Bronchial epithelial cell (primary cell): ENCODE measurements at places on chromosomes 5 and 9. TPM values are rescaled to one million over a fixed set of nuclear protein-coding genes. Genes with fewer than 3 reads are reported as not detected.

The OR1L4 gene
- total RNA-seq = not detected in 2 replicates

The CDC37L1 gene
- 14.0 and 22.1 TPM in 2 replicates for total RNA-seq

The OLFML2A gene
- total RNA-seq = 4.5 and 6.3 TPM in 2 replicates

The DUSP1 gene
- total RNA-seq = 114 and 194 TPM in 2 replicates

The ETF1 gene
- total RNA-seq = 173 and 183 TPM in 2 replicates

The MLANA gene
- not detected in 2 replicates for total RNA-seq

The SLCO6A1 gene
- under 0.01 TPM in 1 of 2 replicates, not detected in the other for total RNA-seq

The NR6A1 gene
- 2.9 TPM in 2 replicates for total RNA-seq

The C5orf63 gene
- 4.5 and 5.9 TPM in 2 replicates for total RNA-seq

The RAPGEF6 gene
- total RNA-seq = 14.2 and 31.1 TPM in 2 replicates

The SPATA31C2 gene
- not detected in 2 replicates for total RNA-seq

The NXNL2 gene
- 0.26 TPM in 1 of 2 replicates, not detected in the other for total RNA-seq

The SLC45A2 gene
- not detected in 2 replicates for total RNA-seq

The GMCL2 gene
- total RNA-seq = not detected in 2 replicates

The NEUROG1 gene
- not detected in 2 replicates for total RNA-seq

The GPR151 gene
- total RNA-seq = not detected in 2 replicates

The TPPP gene
- total RNA-seq = 1.6 and 2.4 TPM in 2 replicates

The ARHGEF28 gene
- 37.4 and 44.7 TPM in 2 replicates for total RNA-seq

The TLR4 gene
- total RNA-seq = 0.13 and 0.26 TPM in 2 replicates

The DENND1A gene
- 6.1 and 8.3 TPM in 2 replicates for total RNA-seq

The SMIM32 gene
- total RNA-seq = not detected in 2 replicates

The NUP188 gene
- total RNA-seq = 25.8 and 38.5 TPM in 2 replicates

The ANKRD20A1 gene
- total RNA-seq = under 0.01 and 0.26 TPM in 2 replicates

The DMRTA1 gene
- total RNA-seq = 3.9 and 5.6 TPM in 2 replicates

The EGFL7 gene
- total RNA-seq = 11.8 and 18.1 TPM in 2 replicates

The FAM169A gene
- total RNA-seq = 12.1 and 21.5 TPM in 2 replicates

The HAVCR2 gene
- 0.38 and 0.53 TPM in 2 replicates for total RNA-seq

The PCDHB10 gene
- 0.13 and 0.26 TPM in 2 replicates for total RNA-seq

The IL6ST gene
- total RNA-seq = 42.5 and 50.8 TPM in 2 replicates

The SEMA5A gene
- 1.3 and 1.6 TPM in 2 replicates for total RNA-seq

The HAND1 gene
- total RNA-seq = not detected in 2 replicates

The HARS1 gene
- total RNA-seq = 55.3 and 73.0 TPM in 2 replicates

The TNFSF8 gene
- not detected in 2 replicates for total RNA-seq

The ITGA2 gene
- total RNA-seq = 16.1 and 35.0 TPM in 2 replicates

The SOX30 gene
- under 0.01 TPM in 1 of 2 replicates, not detected in the other for total RNA-seq

The PCDHGA2 gene
- total RNA-seq = under 0.01 and 0.26 TPM in 2 replicates

The RMND5B gene
- total RNA-seq = 42.9 and 46.5 TPM in 2 replicates

The SMIM33 gene
- total RNA-seq = not detected in 2 replicates

The SH3RF2 gene
- total RNA-seq = 3.7 and 6.3 TPM in 2 replicates

The CTSV gene
- total RNA-seq = 17.4 and 35.1 TPM in 2 replicates

The ST8SIA4 gene
- under 0.01 TPM in 2 replicates for total RNA-seq

The OR13C3 gene
- total RNA-seq = not detected in 2 replicates

The PAX5 gene
- not detected in 2 replicates for total RNA-seq
